Stimulated activated CD8-positive, alpha-beta memory T cell treated with anti-CD3 and anti-CD28 coated beads, Interleukin-15, amount 100 ng/mL, for 4 hours (primary cell): ENCODE measurements at places on chromosomes 4 and X.

GRCh38 chr4:14400307-14400706 is 602.0 kb upstream of the CPEB2 start:
- no peak for DNase-seq

DNA sequence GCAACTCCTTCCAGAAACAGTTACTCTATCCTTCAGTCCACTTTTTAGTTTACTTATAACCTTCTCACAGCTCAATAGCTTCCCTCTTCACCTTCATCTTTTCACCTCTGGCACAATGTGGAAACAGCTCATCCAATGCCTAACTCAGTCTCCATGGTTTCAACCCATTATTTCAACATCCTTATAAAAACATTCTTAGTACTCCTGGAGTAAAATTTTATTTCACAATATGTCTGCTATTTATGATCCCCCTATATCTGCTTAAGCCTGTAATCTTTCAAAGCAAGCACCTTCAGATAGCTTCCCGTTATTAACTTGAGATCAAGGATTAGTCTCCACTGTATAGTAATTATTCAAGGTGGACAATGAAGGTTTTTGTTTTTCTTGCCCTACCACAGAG is 156.3 kb downstream of the GASK1B start:
- no peak for DNase-seq

DNA sequence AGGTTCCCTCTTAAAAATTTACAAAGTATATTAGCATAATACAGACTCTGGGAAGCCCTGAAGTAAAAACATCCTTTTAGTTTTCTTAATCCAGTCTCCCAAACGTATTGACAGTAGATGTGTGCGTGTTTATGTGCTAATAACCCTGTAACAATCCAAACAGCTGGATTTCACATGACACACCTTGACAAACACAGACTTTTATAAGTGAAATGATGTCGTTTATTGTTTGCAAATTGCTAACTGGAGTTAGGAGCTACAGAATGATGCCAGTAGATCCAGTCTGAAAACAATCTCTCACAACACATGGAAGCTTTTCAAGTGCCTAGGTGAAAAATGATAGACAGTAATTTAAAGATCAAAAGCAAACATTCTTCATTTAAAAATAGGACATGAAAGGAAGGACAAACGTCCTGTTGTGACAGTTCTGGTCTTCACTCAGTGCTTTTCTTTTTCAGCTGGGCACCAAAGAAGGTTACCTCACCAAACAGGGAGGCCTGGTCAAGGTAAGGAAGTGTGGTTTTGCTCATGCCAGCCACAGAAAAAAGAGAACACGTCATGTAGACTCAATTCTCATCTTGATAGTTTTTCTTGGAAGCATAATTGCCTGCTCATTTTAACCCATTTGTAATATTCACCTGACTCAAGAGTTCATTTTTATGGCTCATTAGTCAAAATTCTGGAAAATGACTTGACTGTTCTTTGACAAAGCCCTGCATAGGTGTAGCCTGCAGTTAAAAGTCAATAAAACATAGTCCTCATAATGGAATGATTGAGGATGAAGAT is 32.9 kb downstream of the LAMTOR3 start:
- no peak for DNase-seq

GRCh38 chr4:140152013-140152703 is 1.8 kb downstream of the MAML3 start:
- DNase-seq = peak; percentile 80

GRCh38 chr4:26238426-26238777 is 82.4 kb upstream of the RBPJ start:
- DNase-seq = no peak

- no peak for DNase-seq
These were observed 1058.9 kb downstream of the C4orf33 start for GRCh38 chr4:130154901-130155300.

- no peak for DNase-seq
These were observed 959 bp downstream of the BRS3 start for GRCh38 chrX:136488706-136489105.

DNA sequence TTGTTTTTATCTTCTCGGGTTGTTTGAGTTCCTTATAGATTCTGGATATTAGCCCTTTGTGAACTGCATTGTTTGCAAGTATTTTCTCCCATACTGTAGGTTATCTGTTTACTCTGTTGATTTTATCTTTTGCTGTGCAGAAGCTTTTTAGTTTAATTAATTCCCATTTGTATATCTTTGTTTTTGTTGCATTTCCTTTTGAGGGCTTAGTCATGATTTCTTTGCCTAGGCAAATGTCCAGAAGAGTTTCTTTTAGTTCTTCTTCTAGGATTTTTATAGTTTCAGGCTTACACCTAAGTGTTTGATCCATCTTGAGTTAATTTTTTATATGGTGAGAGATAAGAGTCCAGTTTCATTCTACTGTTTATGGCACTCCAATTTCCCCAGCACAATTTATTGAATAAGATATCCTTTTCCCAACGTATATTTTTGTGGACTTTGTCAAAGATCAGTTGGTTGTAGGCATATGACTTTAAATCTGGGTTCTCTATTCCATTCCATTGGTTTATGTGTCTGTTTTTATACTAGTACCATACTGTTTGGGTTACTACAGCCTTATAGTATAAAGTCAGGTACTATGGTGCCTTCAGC is 54.3 kb downstream of the EGF start:
- no peak for DNase-seq

- DNase-seq = no peak
These were observed 70.5 kb upstream of the HGFAC start for GRCh38 chr4:3371033-3372001.

DNA sequence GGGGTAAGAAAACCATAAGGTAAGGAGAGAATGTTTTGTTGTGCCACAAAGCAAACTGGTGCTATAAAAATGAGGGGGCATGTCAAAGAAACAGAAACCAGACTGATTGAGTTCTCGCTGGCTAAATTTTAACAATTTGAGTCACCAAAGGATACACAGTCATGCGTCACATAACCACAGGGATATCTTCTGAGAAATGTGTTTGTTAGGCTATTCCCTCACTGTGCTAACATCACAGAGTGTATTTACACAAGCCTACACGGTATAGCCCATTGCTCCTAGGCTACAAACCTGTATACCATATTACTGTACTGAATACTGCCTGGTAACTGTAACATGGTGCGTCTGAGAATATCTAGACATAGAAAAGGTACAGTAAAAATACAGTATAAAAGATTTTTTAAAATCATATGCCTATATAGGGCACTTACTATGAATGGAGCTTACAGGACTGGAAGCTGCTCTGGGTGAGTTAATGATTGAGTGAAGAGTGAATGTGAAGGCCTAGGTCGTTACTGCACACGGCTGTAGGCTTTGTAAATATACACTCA is 50.1 kb downstream of the FBXW7 start:
- DNase-seq = no peak

GRCh38 chr4:108965016-108965415 is 202.2 kb upstream of the ETNPPL start:
- no peak for DNase-seq

DNA sequence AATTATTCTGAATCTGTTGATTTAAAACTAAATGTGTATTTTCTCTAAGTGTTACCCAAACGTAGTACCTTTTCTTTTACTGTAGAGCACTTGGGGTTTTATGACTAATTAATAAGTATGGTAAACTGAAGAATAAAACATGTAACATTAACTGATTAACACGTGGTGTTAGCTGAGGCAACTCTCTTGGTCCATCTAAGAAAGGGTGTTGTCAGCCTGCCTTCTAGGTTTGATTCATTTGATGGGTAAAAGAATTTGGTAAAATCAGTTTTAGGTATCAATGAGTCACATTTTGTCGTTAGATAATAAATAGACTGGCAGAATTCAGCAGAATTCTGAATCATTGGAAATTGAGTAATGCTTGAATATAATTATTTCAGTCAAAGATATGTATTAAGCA is 99.7 kb downstream of the AFF1 start:
- DNase-seq = no peak

- DNase-seq = no peak
These were observed 14.8 kb upstream of the ART3 start for GRCh38 chr4:76059750-76060149.

DNA sequence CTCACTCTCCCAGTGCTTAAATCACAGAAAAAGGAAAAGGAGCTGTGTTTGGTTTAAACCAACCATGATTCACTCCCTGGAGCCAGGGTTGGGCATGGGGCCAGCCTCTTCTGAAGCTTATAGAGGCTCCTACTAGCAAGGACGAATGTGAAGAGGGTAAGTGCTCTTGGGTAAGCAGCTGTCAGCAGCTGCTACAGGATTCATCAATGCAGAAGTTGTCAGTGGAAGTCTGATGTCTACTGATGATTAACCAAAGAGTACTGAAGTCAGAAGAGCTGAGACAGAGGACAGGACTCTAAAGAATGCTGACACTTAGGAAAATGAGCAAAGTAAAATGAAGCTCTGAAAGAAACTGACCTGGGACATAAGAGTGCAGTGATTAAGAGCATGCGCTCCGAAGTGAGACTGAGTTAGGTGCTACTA is 32.7 kb upstream of the JADE1 start:
- DNase-seq = no peak

GRCh38 chr4:18366136-18366535 is 344.6 kb upstream of the LCORL start:
- DNase-seq = no peak

DNA sequence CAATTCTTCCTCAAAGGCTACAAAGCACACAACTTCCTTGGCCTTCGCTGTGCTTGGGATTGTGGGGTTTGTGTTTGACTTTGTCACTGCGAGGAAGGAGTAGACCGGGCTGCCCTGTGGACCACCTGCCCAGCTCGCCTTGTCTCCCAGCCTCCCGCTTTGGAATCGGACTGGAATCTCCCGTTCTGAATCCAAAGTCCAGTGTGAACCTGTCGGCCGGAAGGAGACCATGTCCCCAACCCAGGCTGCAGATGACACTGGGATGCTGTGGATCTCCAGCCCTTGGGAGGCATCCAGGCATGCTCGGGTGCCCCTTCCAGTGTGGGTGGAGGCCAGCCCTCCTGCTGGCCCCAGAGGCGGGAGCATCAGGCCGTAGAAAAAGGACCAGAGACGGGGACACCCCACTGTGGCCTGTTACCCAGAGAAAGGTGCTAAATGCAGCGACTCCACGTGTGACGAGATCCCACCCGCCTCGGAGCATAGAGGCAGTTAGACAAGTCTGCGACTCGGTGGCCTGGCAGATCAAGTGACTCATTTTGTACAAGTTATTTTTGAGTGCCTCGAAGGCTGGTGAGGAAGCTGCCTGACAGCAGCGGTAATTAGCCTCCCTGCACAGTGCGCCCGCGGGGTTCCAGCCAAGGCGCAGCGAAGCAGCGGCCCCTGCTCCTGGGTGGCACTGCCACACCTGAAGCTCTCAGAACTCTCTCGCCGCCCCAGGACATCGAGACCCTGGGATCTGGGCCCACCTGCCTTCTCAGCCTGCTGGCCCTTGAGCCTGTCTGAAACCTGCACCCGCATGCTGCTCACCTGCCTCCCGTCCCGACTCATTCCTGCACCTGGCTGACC is 57.5 kb downstream of the ADRA2C start:
- no peak for DNase-seq
